ENCODE measurements at places on chromosomes 13 and 19.

DNA sequence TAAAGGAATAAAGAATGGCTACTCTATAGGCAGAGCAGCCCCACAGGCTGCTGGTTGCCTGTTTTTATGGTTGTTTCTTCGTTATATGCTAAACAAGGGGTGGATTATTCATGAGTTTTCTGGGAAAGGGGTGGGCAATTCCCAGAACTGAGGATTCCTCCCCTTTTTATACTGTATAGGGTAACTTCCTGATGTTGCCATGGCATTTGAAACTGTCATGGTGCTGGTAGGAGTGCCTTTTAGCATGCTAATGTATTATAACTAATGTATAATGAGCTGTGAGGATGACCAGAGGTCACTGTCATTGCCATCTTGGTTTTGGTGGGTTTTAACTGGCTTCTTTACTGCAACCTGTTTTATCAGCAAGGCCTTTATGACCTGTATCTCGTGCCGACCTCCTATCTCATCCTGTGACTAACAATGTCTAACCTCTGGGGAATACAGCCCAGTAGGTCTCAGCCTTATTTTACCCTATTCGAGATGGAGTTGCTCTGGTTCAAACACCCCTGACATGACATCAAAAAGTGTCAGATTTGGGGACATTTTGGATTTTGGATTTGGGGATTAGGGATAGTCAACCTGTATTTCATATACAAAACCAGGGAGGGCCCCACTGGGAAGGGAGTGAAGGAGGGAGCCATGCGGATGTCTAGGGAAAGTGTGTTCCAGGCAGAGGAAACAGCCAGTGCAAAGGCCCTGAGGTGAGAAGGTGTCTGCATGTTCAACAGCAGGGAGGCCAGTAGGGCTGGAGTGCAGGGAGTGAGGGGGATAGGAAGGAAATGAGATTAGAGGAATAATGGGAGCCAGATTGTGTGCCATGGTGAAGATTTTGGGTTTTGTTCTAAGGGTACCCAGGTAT, 10.9 kb downstream of the FXYD5 start:
- DNase-seq = no peak

GRCh38 chr19:5447700-5448311, 7.4 kb upstream of the ZNRF4 start:
- no peak for DNase-seq

- DNase-seq = no peak
Observed at GRCh38 chr13:44415815-44416214, 42.2 kb downstream of the SERP2 start.

DNA sequence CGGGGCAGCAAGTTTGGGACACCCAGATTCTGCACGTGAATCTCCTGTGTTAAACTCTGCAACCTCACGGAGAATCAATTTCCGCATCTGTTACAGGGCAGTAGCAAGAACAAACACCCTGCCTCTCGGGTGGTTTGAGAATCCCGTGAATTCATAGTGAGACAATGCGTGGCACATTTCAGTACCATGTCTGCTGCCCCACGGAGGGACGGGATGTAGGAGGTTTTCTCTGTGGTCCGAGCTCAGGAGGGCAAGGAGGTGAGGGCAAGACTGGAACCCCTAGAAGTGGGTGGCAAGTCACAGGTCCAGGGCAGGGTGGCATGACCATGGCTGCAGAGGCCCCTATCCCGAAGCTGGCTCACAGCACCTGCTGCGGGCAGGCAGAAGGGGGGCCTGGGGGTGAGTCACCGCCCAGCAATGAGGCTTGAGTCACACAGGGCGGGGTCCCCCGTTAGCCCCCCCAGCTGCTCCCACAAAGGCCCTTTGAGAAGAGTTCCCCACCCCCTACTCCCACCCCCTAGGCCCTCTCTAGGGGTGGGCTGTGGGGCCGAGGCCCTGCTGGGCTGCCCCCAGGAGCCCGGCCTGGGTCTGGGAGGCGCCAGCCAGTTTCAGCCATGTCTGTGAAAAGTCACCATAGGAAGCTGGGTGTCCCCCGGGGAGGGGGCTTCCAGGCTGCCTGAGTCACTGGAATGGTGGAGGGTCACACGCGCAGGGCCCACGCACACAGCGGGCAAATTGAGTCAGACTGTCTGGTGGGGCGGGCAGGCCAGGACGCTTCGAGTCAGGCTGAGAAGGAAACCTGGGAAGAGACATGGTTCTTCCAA, 25.8 kb upstream of the NANOS3 start:
- peak; percentile 78 for DNase-seq

DNA sequence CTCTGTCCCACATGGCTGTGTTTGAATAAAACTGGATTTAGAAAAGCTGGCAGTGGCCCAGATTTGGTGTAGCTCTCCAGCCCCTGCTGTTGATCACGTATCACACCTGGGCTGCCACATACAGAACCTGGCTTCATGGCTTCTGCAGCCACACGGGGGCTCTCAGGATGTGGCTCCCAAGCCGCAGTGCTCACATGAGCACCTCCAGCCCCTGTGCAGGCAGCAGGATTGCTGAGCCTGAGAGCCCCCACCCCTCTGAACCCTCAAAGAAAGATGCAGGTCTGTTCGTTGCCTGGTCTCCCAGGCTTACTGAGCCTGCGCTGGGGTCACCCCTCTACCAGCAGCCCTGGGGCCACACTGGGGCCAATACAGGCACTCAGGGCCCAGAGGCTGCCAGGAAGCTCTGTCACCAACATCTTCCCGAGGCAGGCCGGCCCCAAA, 2.7 kb downstream of the PLEKHF1 start:
- peak; percentile 56 for DNase-seq

DNA sequence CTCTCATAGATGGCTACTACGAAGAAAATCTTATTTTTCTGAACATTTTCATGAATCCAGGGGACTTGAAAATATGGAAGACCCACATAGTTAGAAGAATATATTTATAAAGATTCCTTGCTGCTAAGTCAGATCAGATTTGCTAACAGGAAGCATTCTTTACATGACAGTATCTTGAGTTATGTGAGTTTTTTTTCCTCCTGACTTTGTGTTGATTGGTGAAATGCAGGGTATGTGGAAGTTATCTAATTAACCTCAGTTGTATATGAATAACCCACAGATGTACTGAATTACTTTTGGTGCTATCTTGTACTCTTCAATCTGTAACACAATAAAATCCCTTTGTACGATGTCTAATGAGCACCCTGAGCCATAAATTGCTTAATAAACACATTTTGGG, 53.8 kb downstream of the ESD start:
- DNase-seq = no peak

GRCh38 chr13:113528813-113529180, 38.3 kb upstream of the DCUN1D2 start:
- no peak for DNase-seq

- DNase-seq = no peak
Observed at GRCh38 chr19:21838646-21839045, 2.7 kb upstream of the ZNF43 start.

DNA sequence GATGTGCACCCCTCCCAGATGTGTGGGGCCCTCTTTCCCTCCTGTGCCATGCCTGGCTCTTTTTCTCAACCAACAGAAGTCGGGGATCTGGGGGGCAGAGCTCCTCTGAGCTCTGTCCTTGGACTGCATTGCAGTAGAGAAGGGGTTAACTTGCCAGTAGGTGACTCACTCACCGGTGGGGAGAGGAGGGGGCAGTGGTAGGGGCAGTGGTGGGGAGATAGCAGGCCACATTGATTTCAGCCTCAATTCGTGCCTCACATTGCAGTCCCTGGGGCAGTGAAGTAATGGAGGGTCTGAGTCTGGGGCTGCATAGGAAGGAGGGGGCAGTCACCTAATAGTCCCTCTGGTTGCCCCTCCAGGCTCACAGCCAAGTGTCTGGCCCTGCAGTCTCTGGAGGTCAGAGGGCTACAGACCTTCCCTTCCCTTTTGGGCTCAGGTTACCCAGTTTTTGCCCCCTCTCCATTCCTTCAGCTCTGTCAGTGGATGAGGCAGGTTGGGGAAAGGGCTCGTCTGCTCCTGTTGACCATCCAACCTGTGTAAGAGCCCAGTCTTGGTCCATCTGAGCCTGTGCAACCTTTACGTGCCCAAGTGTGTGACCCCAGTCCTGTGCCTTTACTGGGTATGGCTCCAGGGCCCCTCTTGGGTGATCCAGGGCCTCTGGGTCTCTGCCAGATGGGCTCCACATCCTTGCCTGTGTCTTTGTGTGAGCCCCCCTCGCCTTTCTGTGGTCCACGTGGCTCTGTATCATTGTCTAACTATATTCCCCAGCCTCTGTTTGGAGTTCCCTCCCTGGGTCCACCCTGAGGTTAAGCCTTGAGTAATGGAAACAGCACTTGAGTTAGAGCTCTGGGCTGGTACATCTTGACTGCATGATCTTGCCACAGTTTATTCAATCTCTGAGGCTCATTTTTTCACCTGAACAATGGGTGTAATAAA, 13.0 kb downstream of the CIC start:
- no peak for DNase-seq

- DNase-seq = no peak
Observed at GRCh38 chr13:35957996-35958395, 173.2 kb downstream of the DCLK1 start.

DNA sequence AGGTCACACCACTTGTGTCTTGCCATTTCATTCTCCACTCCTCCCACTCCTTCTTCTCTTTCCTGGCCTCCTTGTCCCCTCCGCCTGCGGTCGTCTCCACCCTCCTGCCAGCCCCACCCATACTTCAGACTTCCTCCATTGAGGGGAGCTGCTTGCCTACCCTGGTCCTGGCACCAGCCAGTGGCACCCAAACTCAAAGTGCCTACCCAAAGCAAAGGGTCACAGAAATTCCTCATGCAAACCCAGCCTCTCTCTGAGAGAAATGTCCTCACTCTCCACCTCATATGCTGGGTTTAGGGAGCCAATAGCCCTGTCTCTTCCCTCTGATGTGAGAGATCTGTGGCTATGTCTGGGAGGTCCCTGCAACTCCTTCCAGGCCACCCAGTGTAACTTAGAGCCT, 109.6 kb downstream of the TEX26 start:
- no peak for DNase-seq

DNA sequence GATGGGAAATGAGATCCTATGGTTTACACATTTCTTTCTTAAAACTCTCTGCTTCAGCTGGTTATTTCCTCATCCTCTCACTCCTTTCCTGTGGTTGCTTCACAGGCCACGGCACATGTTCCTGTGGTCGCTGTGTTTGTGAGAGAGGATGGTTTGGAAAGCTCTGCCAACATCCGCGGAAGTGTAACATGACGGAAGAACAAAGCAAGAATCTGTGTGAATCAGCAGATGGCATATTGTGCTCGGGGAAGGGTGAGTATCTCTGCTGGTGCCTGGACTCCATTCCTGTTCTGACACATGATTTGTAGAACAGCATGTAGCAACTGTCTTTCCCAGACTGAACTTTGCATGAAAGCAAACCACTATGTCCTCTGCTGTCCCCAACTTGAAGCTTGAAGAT, 254.2 kb downstream of the ITGBL1 start:
- DNase-seq = peak; percentile 2

DNA sequence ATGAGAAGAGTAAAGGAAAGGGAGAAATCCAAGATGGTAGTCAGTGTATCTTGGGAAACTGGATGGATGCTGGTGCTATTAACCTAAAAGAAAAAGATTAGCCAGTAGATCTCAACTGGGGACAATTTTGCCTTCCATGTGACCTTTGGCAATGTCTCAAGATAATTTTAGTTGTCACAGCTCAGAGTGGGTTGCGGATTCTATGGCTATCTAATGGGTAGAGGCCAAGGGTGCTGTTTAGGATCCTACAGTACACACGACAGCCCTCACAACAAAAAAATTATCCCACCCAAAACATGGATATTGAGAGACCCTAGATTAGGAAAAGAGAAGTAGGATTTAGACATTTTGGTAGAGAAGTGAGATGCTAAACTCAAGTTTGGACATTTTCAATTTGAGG, 258.9 kb downstream of the GPC5 start:
- no peak for DNase-seq

DNA sequence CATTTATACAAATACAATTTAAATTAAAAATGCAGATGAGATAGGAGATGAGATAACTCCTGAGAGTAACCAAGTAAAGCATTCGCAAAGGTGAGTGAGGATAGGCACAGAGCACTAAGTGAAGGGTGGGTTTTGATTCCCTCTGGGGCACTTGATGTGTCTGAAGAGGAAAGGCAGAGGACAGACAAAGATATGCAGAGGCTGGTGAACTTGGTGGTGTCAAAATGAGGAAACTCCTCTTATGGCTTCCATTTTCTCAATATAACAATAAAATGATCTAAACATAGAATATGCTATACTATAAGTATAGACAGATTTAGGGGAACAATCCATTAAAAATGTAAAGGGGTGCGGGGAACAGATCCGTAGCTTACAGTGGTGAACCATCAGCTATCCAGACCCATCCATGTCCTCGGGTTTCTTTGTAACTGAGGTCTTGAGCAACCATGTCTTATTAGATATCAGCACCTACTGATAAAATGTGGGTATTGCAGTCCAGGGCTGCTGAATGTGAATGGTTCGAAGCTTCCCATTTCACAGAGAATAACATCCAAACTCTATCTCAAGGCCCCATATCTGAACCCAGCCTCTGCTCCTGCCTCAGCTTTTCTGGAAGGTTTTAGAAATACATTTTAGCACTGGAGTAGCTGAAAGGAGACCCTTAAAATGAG, 73.9 kb upstream of the SLC10A2 start:
- DNase-seq = no peak

DNA sequence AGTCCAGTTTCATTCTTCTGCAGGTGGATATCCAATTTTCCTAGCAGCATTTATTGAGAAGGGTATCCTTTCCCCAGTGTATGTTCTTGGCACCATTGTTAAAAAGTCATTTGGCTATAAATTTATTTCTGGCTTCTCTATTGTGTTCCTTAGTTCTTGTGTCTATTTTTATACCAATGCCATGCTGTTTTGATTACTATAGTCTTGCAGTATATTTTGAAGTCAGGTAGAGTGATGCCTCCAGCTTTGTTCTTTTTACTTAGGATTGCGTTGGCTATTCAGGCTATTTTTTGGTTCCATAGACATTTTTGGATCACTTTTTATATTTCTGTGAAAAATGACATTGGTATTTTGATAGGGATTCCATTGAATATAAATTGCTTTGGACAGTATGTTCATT, 71.7 kb upstream of the MLNR start:
- DNase-seq = no peak

DNA sequence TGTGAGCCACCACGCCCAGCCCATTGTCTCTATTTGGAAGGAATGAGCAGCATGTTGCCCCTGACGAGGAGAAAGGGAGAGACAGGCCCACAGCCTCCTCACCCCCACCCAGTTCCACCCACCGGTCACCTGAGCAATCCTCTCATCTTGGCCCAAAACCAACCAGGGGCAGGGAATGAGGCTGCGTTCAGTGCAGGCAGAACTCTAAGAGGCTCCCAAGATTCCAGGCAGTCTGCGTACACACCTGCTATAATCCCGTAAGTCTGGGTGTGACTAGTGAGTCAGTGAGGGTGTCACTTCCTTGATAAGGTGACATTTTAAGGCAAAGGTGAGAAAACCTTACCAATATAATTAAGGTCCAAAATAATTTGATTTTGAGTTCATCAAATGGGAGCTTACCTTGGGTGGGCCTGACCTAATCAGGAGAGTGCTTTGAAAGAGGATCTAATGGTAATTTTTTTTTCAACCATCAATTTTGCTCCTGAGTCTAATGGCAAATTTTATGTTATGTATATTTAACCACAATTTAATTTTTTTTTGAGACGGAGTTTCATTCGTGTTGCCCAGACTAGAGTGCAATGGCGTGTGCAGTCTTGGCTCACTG, 26.9 kb upstream of the KLF2 start:
- DNase-seq = no peak

All from activated naive CD4-positive, alpha-beta T cell treated with Interleukin-2 at 50 U/mL for 16 hours (primary cell).